NCI-H2171 (cell line): ENCODE measurements at places on chromosomes 2 and 18.
A peak's percentile ranks its signal among the peaks of the same experiment; 100 is the strongest.

- DNase-seq: no peak
These were observed 40.2 kb downstream of the SOCS6 start for GRCh38 chr18:70329071-70329470.

DNA sequence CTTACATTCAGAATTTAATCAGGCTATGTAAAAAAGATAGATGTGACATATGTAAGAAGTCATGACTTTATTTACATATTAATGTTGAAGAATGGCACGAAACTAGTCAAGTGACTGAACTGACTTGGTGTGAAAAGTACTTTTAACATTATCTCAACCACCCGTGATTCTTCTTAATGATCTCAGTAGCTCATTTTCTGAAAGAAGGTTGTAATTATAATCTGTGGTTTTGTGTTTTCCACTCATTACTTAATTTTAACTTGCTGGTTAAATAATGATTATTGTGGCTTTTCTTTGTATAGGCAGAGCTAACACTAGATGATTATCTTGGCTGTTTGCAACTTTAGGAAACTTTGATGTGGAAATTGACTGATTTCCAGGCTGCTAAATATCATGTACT is 18.5 kb downstream of the KCNJ13 start:
- DNase-seq: no peak

- DNase-seq: no peak
These were observed 16.4 kb downstream of the TCF23 start for GRCh38 chr2:27164960-27165763.

DNA sequence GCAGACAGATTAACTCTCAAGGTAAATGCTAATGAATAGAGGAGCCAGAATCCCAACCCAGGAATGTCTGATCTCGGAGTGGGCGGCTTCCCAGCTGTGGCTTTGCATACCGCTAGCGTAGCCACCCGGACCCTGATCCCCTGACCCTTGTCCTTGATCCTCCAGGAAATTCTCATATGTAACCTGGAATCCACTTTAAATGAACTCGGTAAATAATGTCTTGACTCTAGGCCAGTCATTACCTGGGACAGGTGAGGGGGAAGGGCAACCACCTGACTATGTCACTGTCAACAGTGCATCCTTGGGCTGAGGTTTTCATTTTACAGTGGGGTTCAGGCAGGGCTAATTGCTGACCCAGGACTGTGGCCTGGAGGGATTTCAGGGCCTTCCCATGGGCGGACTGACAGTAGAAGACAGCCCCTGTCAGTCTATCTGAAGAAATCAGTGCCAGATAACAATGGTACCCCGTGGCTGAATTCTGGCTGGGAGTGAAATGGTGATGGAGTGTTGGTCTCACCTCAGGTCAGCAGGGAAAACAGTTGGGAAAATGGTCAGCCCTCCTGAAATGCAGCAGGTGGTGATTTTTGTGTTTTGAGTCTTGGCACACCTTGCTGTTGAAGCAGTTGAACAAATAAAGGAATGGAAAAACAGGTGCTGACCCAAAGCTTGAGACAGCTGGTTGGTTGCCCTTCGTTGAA is 9.6 kb downstream of the ACKR3 start:
- no peak for DNase-seq

DNA sequence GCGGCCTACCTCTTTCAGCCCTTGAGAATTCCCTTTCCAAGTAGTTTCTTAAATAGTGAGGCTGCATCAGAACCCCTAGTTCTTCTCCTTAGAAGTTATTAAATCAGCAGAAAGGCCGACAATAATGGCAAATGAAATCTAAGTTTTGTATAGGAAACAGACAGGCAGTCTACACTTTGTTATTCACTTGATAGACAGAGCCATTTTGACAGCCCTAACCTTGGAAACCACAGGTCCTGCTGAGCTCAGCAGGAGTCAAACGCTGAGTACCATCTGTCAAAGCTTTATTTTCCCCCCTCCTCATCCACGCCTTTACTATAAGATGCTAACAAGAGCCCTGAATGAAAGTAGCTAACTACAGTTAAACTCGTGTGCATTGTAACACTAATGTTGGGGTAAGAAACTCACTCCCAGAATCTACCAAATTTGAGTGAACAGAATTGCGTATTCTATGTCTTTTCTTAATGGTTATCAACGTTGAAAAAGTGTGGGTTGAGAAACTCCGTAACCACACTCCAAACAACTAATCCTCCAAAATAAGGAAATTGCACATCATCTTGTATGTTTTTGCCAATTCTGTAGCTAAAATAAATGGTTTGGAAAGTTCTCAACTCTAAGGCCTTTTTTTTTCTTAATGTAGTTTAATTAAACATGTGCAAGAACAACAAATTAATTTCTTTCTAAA is 90.6 kb upstream of the EFEMP1 start:
- DNase-seq: peak; percentile 80

GRCh38 chr2:70525032-70525431 is 28.6 kb downstream of the TGFA start:
- DNase-seq: no peak

- DNase-seq: no peak
These were observed 282.1 kb upstream of the FSIP2 start for GRCh38 chr2:185456517-185456916.

DNA sequence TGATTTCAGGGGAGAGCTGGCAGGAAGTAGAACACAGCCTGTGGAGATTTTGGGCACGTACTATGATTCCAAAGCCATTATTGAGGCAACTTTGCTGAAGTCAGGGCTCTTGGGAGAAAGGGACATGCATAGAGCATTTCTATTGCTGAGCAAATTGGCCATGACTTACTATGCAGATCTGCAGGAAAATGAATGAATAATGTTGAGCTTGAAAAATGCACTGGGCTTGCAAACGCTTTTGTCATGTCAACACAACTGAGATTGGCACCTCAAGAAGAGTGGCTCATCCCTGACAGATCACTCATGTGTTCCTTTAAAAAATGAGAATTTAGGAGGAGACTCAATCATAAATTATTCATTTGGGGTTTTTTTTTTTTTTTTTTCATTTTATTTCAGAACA is 230.5 kb downstream of the MBD2 start:
- no peak for DNase-seq

DNA sequence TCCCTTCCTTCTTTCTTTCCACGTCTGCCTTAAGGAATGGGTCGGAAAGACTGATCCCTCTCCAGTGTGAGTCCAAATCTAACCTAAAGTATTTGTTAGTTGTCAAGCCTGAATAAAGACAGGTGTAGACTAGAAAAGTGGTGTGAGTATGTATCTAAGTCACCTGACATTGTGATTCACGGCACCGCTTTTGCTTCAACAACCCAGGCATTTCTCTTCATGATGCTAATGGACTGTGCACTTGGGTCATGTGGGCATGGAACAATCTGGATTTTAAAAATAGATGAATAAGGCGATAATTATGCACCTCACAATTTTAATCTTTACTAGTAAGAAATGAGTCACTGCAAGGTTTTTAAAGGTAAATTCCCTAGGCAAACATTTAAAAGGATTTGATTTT is 107.5 kb downstream of the LIPG start:
- no peak for DNase-seq

GRCh38 chr2:236601316-236602202 is 31.9 kb downstream of the ACKR3 start:
- no peak for DNase-seq

DNA sequence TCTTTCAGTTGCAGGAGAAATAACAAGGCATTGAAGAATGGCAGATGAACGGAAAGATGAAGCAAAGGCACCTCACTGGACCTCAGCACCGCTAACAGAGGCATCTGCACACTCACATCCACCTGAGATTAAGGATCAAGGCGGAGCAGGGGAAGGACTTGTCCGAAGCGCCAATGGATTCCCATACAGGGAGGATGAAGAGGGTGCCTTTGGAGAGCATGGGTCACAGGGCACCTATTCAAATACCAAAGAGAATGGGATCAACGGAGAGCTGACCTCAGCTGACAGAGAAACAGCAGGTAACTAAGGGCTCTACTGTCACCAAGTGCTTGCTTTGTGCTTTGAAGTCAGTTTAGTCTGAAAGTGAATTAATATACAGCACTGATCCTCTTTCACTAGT is 118.5 kb upstream of the UNC80 start:
- DNase-seq: no peak

GRCh38 chr18:78430131-78430758 is 549.4 kb upstream of the SALL3 start:
- DNase-seq: no peak

GRCh38 chr2:138502255-138503086 is 901 bp downstream of the SPOPL start:
- no peak for DNase-seq

- DNase-seq: no peak
These were observed 1.9 kb downstream of the GLB1L start for GRCh38 chr2:219243291-219243761.

DNA sequence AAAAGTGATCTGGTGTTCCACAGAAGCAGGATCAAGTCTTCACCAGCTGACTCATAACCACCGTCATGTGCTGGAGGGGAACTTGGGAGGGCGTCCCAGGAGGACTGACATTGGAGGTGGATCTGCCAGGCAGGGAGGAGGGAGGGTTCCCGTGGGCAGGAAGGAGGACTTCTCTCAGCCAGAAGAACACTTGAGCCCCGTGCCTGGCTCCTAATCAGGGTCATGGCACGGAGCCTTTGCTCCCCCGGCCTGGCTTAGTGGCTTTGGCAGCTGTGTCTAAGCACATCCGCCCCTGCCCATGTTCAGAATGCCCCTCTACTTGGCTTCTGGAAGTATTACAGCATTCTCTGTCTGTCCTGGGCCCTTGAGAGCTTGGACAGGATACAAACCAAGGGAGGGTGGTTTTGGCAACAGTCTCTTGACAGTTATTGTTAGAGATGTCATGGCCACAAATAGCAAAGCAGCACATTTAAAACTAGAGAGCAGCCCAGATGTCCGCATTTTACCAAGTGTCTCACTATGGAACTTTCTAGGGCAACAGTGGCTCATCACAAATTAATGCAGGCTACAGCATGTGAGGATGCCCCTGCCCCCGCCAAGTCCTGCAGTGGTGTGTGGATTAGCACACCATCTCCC is 11.5 kb downstream of the PPP1R7 start:
- no peak for DNase-seq

DNA sequence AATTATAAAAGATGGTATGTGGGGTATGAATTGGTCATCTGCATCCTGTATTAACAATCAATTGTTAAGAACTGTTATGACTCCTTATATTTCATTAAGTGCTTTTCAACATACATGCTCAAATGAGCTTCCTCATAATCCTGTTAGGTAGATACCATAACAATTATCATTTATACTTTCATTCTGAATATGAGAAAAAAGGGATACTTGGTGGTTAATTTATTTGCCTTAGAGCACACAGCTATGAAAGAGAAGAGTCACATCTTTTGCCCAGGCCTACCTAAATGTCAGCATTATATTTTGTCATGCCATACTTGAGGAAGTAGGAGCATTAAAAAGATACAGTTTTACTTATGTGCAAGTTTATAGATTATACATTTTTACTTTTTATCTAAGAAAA is 169.6 kb downstream of the TCF4 start:
- DNase-seq: no peak

DNA sequence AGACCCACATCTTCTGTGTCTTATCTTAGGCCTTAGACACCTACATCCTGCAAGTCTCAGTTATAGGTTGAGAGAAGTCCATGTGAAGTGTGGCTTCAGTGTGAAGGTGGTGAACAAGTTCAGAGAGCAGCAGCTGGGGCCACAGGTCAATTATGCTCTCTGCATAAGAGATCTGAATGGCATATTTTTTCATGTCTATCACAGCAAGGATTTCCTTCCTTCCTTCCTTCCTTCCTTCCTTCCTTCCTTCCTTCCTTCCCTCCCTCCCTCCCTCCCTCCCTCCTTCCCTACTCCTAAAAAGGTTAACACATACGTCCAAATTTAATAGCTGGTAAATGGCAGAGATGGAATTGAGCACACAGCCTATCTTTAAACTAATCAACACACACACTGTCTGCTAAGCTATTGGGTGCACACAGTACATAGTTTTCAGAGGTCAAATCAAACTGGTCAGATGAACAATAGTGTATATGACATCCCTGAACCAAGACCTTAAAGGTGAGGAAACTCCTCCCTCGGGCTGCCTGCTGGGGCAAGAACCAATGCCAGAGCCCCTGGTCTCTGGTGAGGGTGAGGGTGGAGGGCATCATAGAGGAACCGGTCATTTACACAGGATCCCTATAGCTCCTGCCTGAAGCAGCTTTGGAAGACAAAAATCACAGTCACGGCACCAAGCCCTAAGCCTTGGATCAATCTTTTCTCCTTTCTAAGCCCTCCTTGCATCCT is 240.9 kb downstream of the ICOS start:
- DNase-seq: no peak

DNA sequence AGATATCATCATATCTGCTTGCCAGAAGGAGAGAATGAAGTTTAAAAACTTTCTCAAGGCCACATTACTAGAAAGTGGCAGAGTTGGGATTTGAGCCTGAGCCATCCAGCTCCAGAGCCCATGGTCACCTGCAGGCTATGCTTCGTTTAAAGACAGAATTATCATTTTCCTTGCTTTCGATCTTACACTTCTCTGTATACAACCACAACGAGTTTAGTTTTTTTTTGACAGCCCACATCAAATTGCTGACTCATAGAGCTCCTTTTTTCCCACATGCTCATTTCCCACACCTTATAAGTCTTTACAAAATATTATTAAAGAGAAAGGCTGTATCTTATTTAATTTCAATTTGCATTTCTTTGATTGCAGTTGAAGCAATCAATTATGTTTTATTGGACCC is 6.5 kb downstream of the PLEK start:
- no peak for DNase-seq

DNA sequence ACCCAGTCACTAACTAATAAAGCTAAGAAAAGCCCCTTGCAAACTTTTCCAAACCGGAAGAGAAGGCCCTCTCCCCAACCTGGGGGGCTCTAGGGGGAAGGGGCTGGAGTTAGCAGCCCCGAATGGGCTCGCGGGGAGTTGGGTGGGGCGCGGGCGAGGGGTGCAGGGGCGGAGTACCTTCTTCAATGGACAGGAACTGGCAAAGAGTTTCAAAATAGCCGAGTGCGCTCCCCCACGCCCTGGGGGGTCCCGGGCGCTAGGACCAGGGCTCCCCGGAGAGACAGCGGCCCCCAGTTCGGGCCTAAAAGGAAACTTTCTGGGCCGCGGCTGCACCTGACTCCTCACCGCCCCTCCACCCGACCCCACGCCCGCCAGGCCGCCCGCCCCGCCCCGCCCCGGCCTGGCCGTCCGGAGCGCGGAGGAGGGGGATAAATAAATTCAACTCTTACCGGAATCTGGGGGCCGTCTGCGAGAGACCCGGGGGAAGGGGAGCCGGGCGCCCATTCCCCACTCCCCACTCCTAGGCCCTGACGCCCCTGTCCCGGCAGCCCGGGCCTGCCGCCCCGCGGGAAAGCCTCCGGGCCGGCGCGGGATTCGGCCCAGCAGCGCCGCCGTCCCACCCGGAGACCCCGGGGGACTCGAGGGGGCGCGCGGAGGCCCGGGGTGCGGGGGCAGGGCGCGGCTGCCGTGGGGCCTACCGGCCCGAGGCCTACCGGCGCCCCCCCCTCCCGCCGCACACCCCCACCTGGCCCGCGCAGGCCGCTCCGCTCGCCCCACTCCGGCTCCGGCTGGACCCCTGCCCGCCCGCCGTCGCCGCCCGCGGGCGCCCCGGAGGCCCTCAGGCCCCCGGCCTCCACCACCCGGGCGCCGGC is 868 bp downstream of the INO80D start:
- DNase-seq: no peak

- DNase-seq: no peak
These were observed 82.5 kb downstream of the GBX2 start for GRCh38 chr2:236085647-236086046.
